Left lung (tissue), 14 donors: ENCODE measurements at places on chromosomes 3 and 15. TPM values are rescaled to one million over a fixed set of nuclear protein-coding genes. Genes with fewer than 3 reads are reported as not detected.
A peak's percentile ranks its signal among the peaks of the same experiment; 100 is the strongest.

DNA sequence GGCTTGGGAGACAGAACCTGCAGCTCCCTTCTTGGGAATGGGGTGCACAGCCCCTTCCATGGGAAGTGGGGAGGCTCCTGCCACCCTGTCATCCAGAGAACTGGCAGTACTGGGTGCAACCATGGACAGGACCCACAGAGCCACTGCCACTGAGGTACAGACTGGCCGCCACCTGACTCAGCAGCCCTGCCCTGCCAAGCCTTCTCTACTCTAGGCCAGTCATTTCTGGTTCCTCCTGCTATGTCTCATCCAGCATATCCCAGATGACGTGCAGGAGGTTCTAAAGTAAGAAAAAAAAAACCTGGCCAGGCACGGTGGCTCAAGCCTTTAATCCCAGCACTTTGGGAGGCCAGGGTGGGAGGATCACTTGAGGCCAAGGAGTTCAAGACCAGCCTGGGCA lies 76.9 kb upstream of the RPL32 start:
- DNase-seq = no peak

GRCh38 chr3:72606005-72606800 lies 242.0 kb downstream of the SHQ1 start:
- DNase-seq = no peak

TMCO5A gene
- not detected for polyA plus RNA-seq

TRMT10C gene
- polyA plus RNA-seq = 24.5 TPM

ZCWPW2 gene
- polyA plus RNA-seq = 2.4 TPM

- no peak for DNase-seq
Observed at GRCh38 chr15:71611553-71612396, 198.6 kb upstream of the NR2E3 start.

- DNase-seq = no peak
Observed at GRCh38 chr15:77221174-77221573, 150.3 kb upstream of the TSPAN3 start.

- DNase-seq = no peak
Observed at GRCh38 chr15:58268746-58269267, 130.6 kb downstream of the AQP9 start.

C2CD4A gene
- 0.06 TPM for polyA plus RNA-seq

ARHGEF3 gene
- polyA plus RNA-seq = 26.3 TPM

INSYN1 gene
- 28.9 TPM for polyA plus RNA-seq

- no peak for DNase-seq
Observed at GRCh38 chr3:8136553-8136952, 365.1 kb upstream of the LMCD1 start.

IL5RA gene
- 2.3 TPM for polyA plus RNA-seq

GRCh38 chr3:127351321-127351720 lies 63.5 kb upstream of the PRR20G start:
- no peak for DNase-seq

DNA sequence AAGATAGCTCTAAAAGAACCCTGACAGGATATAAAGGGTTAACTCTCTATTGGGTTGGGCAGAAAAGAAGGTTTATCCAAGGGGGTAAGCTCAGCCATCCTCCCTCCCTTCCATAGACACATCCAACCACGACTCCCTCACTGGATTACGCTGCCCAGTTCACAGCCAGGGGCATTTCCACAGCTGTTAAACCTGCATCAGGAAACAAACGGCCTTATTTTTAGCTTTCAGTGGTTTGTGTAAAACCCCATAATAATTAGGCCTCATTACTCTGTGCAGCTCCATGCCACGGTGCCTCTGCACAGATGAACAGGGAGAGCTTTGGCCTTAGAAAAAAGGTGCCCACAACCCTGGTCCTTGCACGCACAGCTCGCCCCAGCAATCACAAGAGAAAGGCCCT lies 110.6 kb downstream of the GABRB3 start:
- DNase-seq = no peak

AP2M1 gene
- polyA plus RNA-seq = 340 TPM

DNA sequence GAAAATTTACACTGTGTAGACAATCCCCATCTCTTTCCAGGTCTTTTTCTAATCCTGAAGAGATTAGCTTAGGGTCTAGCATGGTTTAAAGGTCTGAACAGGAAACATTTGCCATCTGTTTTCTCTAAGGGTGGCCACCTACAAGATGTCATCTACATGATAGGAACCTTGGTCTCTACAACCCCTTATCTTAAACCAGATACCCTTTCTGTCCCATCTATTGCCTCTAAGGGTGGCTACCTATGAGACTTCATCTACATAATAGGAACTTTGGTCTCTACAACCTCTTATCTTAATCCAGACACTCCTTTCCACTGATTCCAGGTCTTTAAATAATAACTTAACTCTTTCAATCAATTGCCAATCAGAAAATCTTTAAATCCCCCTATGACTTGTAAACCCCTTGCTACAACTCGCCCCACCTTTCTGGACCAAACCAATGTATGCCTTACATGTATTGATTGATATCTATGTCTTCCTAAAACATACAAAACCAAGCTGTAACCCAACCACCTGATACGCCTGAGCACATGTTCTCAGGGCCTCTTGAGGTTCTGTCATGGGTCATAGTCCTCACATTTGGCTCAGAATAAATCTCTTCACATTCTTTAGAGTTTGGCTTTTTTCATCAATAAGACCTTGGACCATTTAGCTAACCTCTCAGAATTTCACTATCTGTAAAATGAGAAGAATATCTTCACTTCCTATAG lies 605.0 kb downstream of the TUSC7 start:
- DNase-seq = no peak

GRCh38 chr15:64800476-64800875 lies 25.0 kb downstream of the PIF1 start:
- DNase-seq = no peak

- DNase-seq = no peak
Observed at GRCh38 chr15:34810443-34811129, 15.2 kb upstream of the ACTC1 start.

IL17RE gene
- 84.7 TPM for polyA plus RNA-seq

- DNase-seq = no peak
Observed at GRCh38 chr3:112770032-112770626, 76.5 kb downstream of the CD200R1L start.

TLR9 gene
- 0.41 TPM for polyA plus RNA-seq

GRCh38 chr3:117603097-117603496 lies 893.5 kb downstream of the TUSC7 start:
- no peak for DNase-seq

DNA sequence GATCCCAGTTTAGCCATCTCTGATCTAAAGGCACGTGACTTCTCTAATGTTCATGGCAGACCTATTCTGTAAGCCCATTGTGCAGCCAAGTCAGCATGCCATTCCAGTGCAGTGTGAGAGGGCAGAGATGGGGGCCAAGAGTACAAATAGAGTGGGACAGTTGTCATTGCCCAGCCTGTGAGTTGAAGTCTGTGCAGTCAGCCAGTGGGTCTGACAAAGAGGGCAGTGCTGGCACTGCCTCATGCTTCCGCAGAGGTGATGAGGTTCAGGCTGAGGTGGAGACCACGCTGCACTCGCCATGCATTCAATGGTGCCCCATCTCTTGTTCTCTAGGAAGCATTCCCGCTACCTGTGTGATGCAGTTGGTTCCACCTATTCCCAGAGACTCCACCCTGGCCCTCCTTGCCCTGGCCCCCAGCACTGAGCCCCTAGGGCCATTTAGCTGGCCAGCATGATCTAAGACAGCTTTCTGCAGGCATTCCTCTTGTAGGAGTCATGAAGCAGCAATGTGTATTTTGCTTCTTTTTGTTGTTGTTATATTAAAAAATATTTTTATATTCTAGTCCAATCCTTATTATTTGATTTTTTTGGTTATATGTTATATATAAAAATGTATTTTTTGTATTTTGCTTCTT lies 3.7 kb downstream of the MRAS start:
- no peak for DNase-seq

GOLGA8J gene
- polyA plus RNA-seq = 2.8 TPM

C3orf52 gene
- polyA plus RNA-seq = 7.6 TPM

GRCh38 chr3:123815981-123816380 lies 68.2 kb downstream of the MYLK start:
- DNase-seq = no peak

GRCh38 chr3:142998439-142998838 lies 2.9 kb upstream of the U2SURP start:
- no peak for DNase-seq

DNA sequence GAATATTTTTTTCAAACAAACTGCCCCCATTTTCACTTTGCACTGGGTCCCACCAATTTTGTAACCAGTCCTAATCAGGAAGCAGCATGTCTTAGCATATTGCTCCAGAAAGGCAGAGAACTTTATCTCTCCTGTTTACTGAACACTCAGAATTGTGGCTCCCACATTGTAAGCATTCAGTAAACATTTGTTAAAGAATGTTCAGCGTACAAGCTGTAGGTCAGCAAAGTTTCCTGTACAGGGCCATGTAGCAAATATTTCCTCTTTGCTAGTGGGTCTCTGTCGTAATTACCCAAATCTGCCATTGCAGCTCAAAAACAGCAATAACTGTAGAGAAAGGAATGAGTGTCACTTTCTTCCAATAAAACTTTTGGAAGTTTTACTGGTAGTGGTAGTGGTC lies 393.3 kb downstream of the GRM7 start:
- no peak for DNase-seq

GRCh38 chr3:161393803-161394202 lies 22.5 kb upstream of the SPTSSB start:
- no peak for DNase-seq

DNA sequence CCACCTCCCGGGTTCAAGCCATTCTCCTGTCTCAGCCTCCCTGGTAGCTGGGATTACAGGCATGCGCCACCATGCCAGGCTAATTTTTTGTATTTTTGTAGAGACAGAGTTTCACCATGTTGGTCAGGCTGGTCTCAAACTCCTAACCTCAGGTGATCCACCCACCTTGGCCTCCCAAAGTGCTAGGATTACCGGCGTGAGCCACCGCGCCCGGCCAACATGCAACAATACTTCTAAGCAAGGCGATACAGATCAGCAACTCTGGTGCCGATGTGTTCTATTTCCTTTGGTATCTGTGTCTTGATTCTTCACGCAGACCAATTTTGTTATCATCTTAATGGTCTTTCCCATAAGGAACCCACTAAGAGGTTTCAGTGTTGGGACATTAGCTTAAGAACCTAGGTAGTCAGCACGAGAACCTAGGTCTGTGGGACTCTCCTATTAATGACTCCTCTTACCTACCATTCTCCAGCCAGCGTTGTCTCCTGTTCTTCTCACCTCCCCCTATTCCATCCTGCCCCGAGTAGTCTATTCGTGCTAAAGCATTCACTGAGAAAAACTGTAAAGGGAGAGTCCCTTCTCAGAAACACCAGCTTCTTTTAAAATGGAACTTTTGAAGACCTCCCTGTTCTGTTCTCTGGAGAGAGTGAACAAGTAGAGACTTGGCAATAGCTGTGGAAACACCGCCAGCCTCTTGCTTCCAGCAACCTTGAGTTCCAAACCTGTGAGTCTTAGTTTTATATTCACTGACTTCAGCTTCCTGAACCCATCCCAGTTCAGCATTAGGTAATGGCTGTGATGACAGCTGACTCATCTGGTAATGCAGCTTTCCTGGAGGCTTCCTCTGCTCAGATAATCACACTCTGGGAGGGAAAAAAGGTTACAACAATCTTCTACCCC lies 61.2 kb downstream of the TSC22D2 start:
- DNase-seq = peak; percentile 41
